ENCODE measurements at places on chromosomes 1 and 21.

- no peak for DNase-seq
These were observed 7.9 kb downstream of the TFAP2E start for GRCh38 chr1:35580949-35581388.

DNA sequence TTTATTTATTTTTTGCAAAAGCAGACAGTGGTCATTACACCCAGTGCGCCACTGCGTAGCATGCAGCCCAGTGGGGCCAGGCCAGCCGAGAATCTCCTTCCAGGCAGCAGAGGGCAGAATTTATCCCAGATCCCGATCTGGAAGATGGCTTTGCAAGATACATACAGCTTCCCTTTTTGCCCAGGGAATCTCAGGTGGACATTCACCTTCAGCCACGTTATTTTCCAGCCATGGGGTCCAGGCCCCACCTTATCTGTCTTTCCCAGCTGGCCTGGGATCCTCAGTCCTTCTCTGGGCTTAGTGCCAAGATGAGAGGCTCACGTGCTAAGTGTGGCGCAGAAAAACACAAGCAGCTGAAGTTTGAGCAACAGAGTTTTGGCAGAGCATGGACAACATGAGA, 123.6 kb downstream of the AJAP1 start:
- DNase-seq: no peak

GRCh38 chr1:101008229-101008834, 17.3 kb downstream of the DPH5 start:
- no peak for DNase-seq

DNA sequence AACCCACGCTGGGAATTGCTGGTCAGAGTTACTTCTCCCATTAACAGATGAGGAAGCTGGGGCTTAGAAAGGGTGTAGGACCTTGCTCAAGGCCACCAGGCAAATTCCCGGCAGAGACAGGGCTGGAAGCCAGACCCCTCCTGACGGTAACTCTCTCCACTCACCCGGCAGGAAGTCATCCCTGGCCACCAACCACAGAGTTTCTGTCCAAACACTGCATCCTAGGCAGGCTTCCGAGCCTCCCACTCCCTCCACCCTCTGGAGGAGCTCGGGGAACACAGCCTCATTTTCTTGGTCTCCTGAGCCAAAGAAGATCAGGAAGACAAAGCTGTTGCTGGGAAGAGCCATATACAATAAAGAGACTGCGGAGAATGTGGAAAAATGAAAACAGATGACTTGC, 25.0 kb upstream of the ZNF436 start:
- DNase-seq: no peak

DNA sequence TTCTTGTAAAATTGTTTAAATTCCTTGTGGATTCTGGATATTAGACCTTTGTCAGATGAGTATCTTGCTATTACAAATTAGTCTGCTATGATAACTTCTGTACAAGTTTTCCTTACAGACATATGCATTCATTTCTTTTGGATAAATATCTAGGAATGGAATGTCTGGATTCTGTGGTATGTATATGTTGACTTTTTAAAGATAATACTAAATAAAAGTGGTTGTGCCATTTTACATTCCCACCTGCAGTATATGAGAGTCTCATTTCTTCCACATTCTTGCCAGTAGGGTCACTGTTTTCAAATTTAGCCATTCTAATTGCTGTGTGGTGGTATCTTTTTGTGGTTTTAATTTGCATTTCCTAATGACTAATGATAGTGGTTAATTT, 53.9 kb downstream of the SYDE2 start:
- DNase-seq: no peak

GRCh38 chr1:12201352-12202189, 28.3 kb upstream of the VPS13D start:
- no peak for DNase-seq
